ENCODE measurements at places on chromosomes 6 and 20.

GRCh38 chr6:170008294-170008785 is 256.9 kb downstream of the ERMARD start:
- no peak for DNase-seq

GRCh38 chr20:57791966-57792365 is 82.2 kb upstream of the PMEPA1 start:
- DNase-seq: no peak

DNA sequence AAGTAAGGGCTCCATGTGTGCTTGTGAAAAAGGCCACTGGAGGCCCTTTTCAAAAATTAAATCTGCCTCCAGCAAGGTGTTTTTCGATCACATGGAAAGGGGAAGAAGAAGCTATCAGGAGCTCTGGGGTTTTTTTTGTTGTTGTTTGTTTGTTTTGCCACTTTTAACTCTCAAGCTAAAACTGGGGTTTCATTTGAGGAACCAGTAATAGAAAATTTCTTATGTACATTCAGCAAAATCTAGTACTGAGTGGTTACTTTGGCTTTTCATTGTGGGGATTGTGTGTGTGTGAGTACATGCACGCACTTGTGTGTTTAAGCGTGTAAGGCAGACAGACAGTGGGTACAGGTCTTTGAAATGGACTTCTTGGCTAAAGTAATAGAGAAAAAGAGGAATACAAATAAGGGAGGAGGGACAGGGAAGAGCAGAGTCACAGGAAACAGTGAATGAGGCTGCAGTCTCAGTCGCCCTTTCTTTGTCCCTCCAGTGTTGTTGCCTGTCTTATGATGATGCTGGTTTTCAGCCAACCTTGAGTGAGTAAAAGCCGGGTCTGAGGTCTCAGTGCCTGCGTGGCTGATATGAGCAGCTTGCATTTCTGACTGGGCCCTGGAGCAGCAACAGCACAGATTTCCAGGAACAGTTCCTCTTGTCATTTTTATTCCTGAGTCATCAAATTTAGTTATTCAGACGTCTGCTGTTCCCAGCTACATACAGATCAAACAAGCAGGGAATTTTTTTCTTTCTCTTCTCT is 26.2 kb downstream of the SLC16A10 start:
- DNase-seq: peak; percentile 20

DNA sequence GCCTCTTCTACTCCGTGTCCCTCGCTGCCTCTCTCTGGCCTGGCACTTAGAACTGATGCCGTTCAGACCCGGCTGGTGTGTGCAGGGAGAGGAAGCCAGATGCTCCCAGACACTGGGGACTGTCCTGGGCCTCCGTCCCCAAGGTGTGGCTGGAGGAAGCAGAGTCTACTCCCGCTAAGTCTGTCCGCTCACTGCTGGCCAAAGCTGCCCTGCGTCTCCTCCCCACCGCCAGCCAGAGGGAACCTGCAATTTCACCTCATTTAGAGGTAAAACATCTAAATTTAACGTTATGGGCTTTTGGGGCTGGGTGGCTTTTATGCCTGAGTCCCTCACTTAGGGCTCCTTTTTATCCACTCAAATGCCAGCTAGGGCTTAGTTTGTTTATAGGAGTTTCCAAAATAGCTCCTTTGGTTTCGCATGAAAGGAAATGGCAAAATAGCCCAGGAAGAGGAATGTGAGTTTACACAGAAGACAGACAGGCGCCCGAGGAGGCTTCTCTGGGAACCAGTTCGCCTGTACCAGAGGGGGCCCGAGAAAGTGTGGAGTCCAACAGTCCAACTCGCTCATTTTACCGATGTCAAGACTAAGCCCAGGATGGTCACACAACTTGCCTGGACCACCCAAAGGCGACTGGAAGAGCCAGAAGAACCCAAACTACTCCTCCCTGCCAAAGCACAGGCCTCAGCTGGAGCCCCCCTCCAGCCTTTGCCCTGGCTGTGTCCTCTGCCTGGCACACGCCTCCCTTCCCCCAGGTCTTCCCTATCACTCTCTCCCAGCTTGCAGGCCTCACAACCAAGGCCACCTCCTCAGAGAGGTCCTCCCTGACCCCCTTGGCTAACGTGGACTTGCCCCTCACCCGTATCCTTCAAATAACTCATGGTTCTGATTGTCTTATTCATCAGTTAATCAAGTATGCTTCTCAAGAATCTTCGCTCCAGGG is 54.5 kb downstream of the RIPOR3 start:
- no peak for DNase-seq

GRCh38 chr6:126170978-126171382 is 168.9 kb upstream of the CENPW start:
- no peak for DNase-seq

GRCh38 chr6:73152966-73153757 is 72.1 kb downstream of the KHDC1L start:
- no peak for DNase-seq

GRCh38 chr20:33645396-33645795 is 16.7 kb upstream of the C20orf144 start:
- DNase-seq: no peak

- DNase-seq: no peak
These were observed 16.8 kb downstream of the BCL2L1 start for GRCh38 chr20:31705598-31706597.

Measured in T-helper 2 cell treated with Interferon-gamma antibody and Interleukin-4, amounts not matched to agents 5 μg/mL and 100 μg/mL, for 36 hours (primary cell).